ENCODE measurements at places on chromosomes 5 and 9. TPM values are rescaled to one million over a fixed set of nuclear protein-coding genes. Genes with fewer than 3 reads are reported as not detected.

The DMAC1 gene
- total RNA-seq, result 13.8 TPM

The NLN gene
- total RNA-seq, result 51.8 TPM

The RUFY1 gene
- total RNA-seq, result 66.3 TPM

The FAM78A gene
- 0.59 TPM for total RNA-seq

The CDH18 gene
- total RNA-seq, result 7.0 TPM

The NEURL1B gene
- total RNA-seq, result 5.3 TPM
